Articular chondrocyte of knee joint (primary cell): ENCODE measurements at places on chromosomes 13 and 19. TPM values are rescaled to one million over a fixed set of nuclear protein-coding genes. Genes with fewer than 3 reads are reported as not detected.

Gene PSG2
- total RNA-seq = not detected in 2 replicates

Gene SH2D3A
- not detected in 2 replicates for total RNA-seq

Gene NUDT15
- total RNA-seq = 17.1 and 18.9 TPM in 2 replicates

Gene FBXO17
- total RNA-seq = 28.4 and 30.3 TPM in 2 replicates

Gene TMPRSS9
- not detected in 2 replicates for total RNA-seq

Gene PTGER1
- total RNA-seq = 0.86 and 0.91 TPM in 2 replicates
